Progenitor cell of endocrine pancreas (in vitro differentiated cells): ENCODE measurements at places on chromosomes 7 and 10. TPM values are rescaled to one million over a fixed set of nuclear protein-coding genes. Genes with fewer than 3 reads are reported as not detected.

DNA sequence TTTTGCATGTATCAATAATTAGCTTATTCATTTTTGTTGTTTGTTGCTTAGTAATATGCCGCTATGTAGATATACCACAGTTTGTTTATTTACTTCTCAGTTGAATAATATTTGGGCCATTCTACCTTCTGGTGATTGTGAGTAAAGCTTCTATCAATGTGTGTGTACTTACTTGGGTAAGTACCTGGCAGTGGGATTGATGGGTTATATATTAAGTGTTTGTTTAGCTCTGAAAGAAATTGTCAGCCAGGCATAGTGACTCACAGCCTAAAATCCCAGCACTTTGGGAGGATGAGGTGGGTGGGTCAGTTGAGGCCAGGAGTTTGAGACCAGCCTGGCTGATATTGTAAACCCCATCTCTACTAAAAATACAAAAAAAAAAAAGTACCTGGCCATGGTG lies 975.7 kb upstream of the MBL2 start:
- DNase-seq = no peak

GRCh38 chr10:105834261-105835059 lies 1193.4 kb downstream of the SORCS3 start:
- DNase-seq = no peak

- DNase-seq = no peak
Measured at GRCh38 chr10:105138358-105138757, 497.3 kb downstream of the SORCS3 start.

- no peak for DNase-seq
Measured at GRCh38 chr7:32569388-32570289, 74.3 kb downstream of the AVL9 start.

GRCh38 chr7:103124429-103124979 lies 24.4 kb downstream of the NAPEPLD start:
- no peak for DNase-seq

DNA sequence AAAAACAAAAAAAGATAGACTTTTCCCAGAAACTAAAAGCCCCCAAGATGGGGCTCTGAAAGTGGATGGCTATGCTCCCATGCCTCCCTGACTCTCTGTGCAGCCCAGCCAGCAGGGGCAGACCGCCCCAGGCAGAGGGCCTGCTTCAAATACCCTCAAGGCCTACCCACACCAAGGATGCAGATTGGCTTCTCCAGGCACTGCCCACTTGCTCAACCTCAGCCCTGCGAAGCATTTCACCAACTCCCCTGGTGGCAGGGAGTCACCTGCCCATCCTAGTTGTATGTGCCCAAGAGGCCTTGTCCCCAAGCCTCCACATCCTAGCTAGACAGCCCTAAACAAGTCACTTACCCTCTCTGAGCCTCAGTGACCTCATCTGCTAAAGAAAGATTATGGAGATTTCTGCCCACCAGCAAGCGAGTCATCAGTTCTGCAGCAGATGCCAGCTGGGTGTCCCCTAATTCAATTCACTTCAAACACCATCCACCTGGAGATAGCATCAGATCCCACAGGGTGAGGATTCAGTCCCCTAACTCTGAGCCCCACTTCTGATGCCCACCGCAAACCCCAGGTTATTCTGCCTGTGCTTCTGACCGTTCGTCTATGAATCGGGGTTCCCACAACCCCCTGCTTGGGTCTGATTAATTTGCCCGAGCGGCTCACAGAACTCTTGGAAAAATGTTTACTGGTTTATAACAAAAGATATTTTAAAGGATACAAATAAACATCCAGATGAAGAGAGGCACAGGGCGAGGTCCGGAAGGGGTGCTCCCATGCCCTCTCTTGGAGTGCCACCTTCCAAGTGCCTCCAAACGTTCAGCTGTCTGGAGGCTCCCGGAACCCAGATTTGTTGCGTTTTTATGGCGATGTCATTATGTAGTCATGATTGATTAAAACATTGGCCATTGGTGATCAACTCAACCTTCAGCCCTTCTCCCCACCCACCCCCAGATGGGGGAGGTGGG lies 18.6 kb upstream of the ZMIZ1 start:
- no peak for DNase-seq

DNA sequence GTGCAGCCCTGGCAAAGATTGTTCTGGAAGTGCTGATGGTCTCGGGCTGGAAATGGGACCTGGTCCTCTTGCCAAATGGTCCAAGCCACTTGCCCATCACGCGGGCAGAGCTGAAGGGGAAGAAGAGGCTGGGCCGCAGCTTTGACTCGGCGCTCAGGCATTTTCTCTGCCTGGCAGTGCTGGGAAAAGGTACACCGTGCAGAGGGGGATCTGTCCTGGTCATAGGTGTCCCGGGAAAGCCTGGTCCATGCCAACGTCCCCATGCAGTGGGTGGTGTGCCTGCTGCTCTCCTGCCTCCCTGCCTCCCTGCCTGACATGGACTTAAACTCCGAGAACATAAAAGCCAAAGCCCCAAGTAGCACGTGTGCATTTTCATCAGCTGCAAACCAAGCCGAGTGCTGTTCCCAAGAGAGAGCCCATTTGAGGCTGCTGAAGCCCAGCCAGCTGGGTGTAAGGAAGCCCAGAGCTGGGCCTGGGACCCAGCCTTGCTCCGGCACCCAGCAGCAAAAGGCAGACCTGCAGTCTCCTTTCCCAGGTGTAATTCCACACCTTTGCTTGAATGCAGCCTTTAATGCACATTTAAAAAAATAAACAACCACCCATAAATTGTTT lies 72.7 kb downstream of the TCERG1L start:
- no peak for DNase-seq

GRCh38 chr7:143362131-143363015 lies at the start of gene FAM131B:
Gene FAM131B, minus strand, starts transcription at chr7:143362713. Its CDS starts 110 bp downstream, at chr7:143362603.
- DNase-seq = no peak

DNA sequence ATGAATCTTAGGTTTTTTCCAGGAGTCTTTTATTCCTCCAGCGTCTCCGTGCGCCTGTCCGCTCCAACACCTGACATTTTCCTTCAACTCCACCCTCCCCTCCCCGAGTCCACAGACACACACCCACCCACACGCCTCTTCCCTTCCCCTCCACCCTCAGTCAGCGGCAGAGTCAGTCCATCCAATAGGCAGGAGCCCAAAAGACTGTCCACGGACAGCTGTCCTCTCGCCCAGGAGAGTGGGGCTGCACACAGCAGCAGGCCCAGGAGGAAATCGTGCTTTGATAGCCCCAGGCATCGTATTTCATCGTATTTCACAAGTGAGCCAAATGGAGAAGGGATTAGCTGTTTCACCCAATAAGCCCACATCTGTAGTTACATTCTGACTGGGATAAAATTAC lies 285.1 kb downstream of the ZEB1 start:
- DNase-seq = no peak

DNA sequence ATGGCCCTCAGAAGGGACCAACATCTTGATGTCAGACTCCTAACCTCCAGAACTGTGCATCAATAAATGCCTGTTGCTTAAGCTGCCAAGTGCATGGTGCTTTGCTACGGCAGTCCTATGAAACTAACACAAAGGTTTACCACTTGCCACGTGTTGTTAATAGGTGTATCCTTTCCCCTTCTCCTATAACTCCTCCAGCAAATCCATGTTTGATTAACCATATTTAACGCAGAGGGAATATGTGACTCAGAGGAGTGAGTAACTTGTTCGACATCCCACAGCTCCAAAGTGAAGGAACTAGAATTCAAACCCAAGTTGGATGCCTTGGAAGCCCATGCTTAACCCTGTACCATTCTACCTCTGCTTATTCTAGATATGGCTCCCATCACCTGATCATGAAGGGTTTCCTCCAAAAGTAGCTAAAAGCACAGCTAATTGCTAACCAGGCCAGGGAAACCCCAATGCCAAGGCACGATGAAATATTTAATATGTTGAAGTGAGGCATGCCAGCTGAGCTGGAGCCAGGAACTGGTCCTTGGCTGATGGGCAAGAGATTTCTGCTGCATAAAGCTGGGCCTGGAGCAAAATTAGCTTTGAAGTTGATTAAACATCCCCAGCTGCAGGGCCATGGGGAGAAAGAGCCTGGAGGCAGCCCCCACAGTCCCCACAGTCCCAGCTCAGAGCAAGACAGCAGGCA lies 131.9 kb downstream of the C10orf90 start:
- DNase-seq = no peak

DNA sequence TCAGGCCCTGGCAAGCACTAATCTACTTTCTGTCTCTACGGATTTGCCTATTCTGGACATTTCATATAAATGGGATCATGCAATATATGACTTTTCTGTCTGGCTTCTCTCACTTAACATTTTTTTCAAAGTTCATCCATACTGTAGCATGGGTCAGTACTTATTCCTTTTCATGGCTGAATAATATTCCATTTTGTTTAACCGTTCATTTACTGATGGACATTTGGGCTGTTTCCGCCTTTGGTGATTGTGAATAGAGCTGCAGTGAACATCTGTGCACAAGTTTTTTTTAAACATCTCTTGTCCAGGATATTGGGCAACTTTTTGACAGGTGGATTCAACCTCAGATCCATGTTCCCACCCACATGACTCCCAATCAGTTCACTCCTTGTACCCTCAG lies 31.0 kb downstream of the AIFM2 start:
- DNase-seq = no peak

DNA sequence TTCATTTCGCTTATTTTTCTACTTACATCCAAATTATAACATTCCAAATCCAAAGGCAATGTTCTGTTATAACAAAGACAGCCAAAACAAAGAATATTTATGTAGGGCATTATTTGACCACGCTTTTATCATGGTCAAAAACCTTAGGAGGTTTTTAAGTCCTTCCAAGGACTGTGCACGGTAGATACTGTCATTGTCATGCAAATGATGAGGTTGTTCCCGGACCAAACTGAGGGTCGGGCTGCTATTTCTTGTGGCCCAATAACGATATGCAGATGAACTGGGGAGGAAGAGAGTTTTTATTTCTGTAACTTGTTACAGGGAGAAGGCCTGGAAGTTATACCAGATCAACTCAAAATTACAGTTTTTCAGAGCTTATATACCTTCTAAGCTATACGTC lies 56.6 kb upstream of the STEAP4 start:
- DNase-seq = no peak

GRCh38 chr7:28104041-28104541 lies 76.5 kb downstream of the JAZF1 start:
- no peak for DNase-seq

DNA sequence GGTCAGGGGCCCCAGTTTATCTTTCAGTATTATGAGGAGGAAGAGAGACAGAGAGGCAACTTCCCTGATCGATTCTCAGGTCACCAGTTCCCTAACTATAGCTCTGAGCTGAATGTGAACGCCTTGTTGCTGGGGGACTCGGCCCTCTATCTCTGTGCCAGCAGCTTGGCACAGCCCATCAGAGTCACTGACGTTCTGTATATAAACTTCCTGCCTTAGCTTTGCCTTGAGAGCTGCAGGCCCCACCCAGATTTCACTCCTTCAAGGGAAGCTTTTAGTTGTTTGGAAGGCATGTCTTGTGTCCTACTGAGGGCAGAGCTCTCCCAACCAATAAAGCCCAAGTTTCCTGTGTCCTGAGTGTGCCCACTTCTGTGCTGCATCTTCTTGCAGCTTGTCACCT lies 242.5 kb upstream of the PRSS58 start:
- no peak for DNase-seq

GRCh38 chr7:145464287-145464686 lies 628.4 kb upstream of the TPK1 start:
- DNase-seq = no peak

GRCh38 chr7:159198016-159198724 lies 53.5 kb upstream of the VIPR2 start:
- DNase-seq = no peak

DNA sequence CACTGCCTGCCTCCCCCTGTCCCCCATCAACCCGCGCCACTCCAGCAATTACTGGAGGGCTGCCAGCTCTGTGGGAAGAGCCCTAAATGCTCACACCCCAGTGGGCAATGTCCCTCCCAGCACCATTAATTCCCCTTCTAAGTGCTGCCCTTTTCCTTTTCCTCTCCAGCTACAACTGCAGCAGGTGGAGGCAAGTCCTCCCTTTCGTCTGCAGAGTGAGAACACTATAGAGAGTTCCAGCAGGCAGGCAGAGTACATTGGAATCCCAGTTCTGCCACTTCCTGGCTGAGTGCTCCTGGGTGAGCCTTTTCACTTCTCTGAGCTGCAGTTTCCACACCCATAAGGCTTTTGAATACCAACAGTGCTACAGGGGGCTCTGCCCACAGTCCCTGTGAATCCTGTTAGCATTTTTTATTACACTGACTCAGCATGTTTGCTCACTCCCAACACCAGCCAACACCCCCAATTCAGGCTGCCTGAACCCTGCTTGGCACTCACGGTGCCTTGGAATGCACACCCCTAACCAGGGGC lies 447.0 kb downstream of the GRID1 start:
- no peak for DNase-seq

- no peak for DNase-seq
Measured at GRCh38 chr10:13439313-13440184, 89.3 kb downstream of the BEND7 start.

- DNase-seq = no peak
Measured at GRCh38 chr10:69577268-69578232, 4.3 kb upstream of the NEUROG3 start.

Gene HOXA4
- 13.7 TPM in 2 replicates for total RNA-seq

Gene PNLIP
- not detected in 2 replicates for total RNA-seq

Gene ADRA2A
- total RNA-seq = 13.1 and 13.6 TPM in 2 replicates

Gene FRMPD2
- total RNA-seq = 1.2 and 2.1 TPM in 2 replicates

Gene CUBN
- total RNA-seq = 0.98 and 1.5 TPM in 2 replicates

Gene TRIM50
- total RNA-seq = 10.9 and 11.2 TPM in 2 replicates

Gene DRGX
- total RNA-seq = not detected in 2 replicates

Gene TMEM26
- total RNA-seq = 0.24 and 0.87 TPM in 2 replicates

Gene KCND2
- total RNA-seq = 12.7 and 13.7 TPM in 2 replicates

Gene MYOZ1
- total RNA-seq = 0.31 TPM in 1 of 2 replicates, not detected in the other

Gene FRMD4A
- total RNA-seq = 42.2 and 66.9 TPM in 2 replicates

Gene JCAD
- 13.4 and 15.8 TPM in 2 replicates for total RNA-seq

Gene TSC22D4
- 27.9 and 32.2 TPM in 2 replicates for total RNA-seq
